Kasumi-1 (cell line): ENCODE measurements at places on chromosomes 11 and 22.

DNA sequence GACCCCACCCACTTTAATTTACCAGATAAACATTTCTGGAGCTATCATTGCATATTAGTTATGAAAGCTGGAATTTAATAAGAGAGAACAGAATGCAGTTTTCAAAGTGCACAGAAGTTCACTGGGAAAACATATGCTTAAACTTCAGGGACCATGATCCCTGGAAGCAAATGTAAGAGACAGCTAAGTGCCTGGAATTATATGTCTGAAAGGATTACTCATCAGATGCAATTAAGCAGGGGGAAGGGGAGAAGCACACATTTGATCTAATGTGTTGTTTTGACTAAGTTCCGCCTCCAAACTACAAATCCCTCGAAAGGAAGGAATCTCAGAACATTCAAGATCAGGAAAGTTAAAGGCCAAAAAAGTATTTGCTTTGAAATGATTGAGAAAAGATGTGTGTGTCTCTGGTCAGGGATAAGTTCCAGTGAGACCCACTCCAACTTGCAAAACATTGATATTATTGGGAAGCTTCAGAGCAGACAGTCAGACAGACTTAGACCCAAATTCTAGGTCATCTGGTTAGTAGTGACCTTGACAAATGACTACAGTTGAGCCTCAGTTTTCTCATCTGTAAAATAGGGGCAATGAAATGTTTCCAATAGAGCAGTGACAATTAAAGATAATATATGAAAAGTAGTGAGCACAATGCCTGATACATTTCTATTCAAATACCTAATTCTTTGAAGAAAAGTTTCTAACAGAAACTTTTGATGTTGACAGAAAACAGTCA is 147.6 kb downstream of the ME3 start:
- no peak for DNase-seq

DNA sequence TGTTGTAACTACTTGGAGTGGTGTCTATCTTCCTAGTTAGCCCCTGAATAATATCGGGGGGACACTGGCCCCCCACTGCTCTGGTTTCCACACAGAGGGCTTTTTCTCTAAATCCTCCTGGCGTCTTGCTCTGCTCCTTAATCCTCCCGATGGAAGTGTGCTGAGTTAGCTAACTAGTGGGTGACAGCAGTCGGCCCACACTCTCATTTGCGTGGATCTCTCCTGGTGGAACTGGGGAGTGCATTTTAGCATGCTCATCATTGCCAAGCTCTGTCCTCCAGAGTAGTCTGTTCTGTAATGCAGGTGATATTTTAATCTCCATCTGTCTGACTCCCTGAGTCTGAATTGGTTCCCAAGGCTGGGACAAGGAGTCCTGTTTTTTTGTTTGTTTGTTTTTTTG is 46.1 kb upstream of the RASSF10 start:
- no peak for DNase-seq

DNA sequence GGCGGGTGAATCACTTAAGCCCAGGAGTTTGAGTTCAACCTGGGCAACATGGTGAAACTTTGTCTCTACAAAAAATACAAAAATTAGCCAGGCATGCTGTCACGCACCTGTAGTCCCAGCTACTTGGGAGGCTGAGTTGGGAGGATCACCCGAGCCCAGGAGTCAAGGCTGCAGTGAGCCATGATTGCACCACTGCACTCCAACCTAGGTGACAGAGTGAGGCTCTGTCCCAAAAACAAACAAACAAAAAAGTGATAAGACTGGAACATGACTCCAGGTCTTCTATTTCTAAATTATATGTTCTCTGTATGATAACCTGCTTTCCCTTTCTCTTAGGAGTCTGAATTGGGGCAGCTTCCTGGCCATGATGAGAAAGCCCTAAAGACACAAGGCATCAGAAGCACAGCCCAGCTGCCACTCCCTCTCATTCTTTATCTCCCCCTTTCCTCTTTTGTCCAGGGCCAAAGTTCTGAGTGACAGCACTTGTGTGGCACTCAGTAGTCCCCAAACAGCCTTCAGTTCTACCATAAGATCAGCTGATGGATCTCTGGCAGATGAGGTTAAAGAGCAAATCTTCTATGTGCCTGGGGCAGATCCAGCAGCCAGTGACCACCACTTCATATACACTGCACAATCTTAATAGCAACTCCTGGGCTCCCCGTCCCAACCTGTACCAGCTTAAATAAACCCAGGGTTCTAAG is 136.0 kb downstream of the C11orf58 start:
- no peak for DNase-seq

DNA sequence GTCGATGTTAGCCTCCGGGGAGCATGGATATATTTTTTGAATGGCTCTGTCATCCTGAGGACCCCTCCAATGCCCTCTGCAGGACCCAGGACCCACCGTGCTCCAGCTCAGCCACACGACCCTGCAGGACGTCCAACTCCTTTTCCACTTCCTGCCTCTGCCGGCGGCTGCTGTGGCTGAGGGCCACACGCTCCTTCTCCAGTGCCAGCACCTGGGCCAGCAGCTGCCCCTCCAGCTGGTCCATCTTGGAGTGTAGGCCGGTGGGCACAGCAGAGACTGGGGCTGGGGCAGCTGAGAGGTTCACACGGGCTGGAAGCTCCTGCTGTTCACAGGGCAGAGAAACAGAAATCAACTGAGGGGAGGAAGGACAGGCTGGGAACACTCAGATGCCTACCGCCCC is 15.6 kb downstream of the NPTXR start:
- no peak for DNase-seq

DNA sequence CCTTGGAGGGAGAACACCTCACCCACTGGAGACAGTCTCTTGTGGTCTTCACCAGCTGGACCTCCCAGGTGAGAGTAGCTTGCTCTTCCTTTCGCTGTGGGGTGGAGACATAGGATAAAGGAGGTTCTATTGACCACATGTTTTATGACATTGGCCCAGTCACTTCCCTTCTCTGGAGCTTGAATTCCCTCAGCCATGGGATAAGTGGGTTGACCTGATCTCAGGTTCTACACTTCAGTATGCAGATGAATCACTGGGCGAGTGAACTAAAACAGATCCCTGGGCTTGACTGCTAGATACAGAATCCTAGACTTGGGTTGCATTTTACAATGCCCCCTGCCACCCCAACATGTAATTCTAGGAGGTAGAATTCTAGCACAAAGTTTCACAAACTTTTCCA is 54.8 kb upstream of the PRSS23 start:
- DNase-seq: no peak

- no peak for DNase-seq
Observed at GRCh38 chr22:48705159-48705916, 1122.3 kb downstream of the BRD1 start.

DNA sequence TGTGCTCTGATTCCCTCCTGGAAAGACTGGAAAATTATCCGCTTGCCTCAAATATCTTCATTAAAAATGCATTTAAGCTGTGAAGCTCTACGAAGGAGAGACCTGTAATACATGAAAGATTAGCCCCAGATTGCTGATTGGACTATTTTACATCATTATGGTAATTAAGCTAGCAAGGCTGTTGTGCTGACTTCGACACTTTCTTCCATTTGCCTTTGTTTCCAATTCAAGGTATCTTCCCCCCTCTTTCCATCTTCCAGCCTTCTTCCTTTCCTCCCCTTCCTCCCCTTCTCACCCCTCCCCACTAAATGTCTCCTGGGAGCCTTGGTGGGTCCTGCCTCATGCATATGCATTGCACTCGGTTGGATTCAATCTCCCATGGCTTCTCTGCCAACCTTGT is 710.8 kb downstream of the OPCML start:
- DNase-seq: no peak

DNA sequence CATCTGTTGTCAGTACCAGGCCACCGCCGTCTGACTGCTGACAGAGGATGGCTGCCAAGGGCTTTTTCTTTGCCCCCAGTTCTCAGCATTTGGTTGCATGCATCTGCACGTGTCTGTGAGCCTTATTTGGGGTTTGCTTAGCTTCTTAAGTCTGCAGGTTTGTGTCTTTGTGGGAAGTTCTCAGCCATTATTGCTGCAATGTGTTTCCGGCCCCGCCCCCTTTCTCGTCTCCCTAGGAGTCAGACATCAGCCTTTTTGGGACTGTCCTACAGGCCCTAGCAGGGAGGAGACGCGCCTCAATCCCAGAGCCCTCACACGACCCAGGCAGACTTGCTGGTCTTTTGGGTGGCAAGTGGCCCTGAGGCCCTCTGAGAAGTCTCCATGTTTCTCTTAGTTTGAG is 8.0 kb downstream of the MOB2 start:
- peak; percentile 96 for DNase-seq

DNA sequence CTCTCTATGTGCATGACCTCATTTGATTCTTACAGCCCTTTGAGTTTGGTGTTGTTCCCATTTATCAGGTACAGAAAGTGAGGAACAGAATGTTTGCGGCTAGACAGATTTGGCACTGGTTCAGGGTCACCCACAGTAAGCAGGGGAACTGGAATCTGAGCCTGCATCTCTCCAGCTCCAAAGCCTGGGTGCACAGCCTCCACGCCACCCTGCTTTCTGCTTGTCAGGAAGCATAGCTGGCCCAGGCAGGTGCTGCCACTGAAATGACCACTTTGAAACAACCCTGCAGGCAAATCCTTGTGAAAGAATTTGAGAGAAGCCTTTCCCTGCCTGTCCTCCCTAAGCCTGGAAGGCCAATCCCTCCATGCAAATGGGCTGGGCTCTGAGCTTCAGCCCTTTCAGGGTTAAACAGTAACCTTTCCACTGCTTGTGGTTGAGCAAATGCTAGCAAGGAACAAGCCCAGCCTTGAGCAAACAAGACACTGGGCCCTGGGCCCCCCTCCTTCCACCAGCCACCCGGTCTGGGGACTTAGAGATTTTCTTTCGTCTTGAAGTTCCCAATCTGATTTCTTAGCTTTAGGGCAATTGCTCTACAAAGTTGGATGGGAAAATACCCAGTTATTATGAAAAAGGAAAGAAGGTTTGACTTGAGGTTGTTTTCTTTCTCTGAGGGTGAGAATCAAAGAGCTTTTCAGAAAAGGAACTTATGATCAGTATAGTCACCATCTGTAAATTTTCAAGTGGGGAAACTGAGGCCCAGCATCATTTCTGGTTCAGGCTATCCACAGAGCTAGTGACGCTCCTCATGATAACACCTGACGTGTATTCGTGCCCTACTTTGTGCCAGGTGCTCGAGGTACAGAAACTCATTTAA is 19.4 kb downstream of the EHF start:
- DNase-seq: no peak

DNA sequence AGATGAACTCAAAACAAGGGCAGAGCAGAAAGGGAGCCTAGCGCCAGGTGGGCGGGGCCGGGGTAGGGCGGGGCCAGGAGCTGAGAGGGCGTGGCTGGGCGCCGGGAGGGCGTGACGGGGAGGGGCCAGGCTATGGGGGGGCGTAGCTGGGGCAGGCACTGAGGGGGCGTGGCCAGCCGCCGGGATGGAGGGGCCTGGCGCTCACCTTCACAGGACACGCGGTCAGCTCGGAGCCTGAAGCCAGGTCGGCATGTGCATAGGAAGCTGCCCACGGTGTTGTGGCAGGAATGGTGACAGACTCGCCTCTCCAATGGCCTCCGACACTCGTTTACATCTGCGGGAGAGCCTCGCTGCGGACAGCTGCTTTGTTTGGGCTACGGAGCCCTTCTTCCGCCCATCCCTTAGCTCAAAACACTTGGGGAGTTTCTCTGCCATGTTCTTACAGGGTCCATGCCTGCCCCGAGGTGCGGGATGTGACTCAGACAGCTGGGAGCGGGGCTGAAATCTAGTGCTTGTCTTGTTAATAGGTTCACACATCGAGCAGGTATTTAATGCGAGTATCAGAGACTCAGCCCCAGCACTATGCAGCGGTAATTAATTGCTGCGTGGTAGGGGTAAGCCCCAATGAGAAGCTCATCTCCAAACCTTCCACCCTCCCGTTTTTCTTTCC is 13.4 kb downstream of the VWCE start:
- DNase-seq: no peak

- DNase-seq: peak; percentile 25
Observed at GRCh38 chr11:75349521-75350116, 1.8 kb downstream of the ARRB1 start.

GRCh38 chr11:133950874-133951326 is 5.9 kb downstream of the IGSF9B start:
- DNase-seq: no peak

- no peak for DNase-seq
Observed at GRCh38 chr11:95443386-95443785, 212.4 kb upstream of the SESN3 start.

GRCh38 chr11:84243629-84244263 is 957.6 kb upstream of the CCDC90B start:
- DNase-seq: no peak

DNA sequence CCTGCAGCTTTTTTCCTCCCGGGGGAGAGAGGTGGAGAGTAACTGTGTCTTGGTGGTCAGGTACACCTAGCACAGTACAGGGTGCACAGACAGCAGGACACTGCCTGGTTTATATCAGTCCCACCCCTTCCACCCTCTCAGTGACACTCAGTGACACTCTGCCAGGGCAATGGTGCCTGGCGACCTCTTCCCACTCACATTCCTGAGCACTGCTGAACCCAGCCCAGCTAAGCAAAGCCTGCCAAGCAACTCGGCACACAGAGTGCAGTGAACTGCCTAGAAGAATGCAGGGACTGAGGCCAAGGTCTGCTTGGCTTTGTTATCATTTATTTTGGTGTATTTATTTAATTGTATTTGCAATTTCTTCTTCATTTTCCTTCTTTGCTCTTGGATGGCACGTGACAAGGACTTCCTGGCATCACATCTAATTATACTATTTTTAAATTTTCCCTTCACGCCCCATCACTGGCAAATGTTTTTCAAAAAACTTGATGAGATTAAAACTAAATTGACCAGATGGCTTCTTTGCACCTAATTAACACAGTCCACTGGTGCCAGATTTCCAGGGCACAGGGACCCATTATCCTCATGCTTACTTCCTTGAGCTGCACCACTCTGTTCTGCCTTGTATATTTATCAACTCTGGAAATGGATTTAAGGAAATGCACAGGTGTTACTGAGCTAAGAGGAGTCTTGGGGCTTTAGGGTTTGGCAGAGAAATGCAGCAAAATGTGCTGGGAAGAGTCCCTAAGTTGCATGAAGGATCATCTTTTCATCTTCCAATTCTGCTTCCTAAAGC is 205.6 kb downstream of the ADAMTS15 start:
- no peak for DNase-seq

GRCh38 chr11:10809373-10810160 is 841 bp upstream of the EIF4G2 start:
- peak; percentile 51 for DNase-seq

- DNase-seq: no peak
Observed at GRCh38 chr22:28906312-28906711, 22.9 kb downstream of the ZNRF3 start.

- no peak for DNase-seq
Observed at GRCh38 chr11:8773916-8774539, 91.4 kb downstream of the RPL27A start.

GRCh38 chr11:93765551-93765950 is 18.5 kb upstream of the MED17 start:
- DNase-seq: no peak

- DNase-seq: no peak
Observed at GRCh38 chr22:24400726-24401596, 26.4 kb upstream of the ADORA2A start.

GRCh38 chr11:35548925-35549561 is 23.6 kb upstream of the PAMR1 start:
- DNase-seq: no peak

GRCh38 chr11:87092567-87092966 is 54.8 kb downstream of the TMEM135 start:
- DNase-seq: no peak
